Hypothalamus (tissue), 51 donors: ENCODE measurements at places on chromosomes 4 and X.

- DNase-seq, result no peak
Measured at GRCh38 chr4:92270908-92271307, 32.9 kb upstream of the GRID2 start.

GRCh38 chr4:109902559-109903251 lies 10.0 kb upstream of the EGF start:
- no peak for DNase-seq

DNA sequence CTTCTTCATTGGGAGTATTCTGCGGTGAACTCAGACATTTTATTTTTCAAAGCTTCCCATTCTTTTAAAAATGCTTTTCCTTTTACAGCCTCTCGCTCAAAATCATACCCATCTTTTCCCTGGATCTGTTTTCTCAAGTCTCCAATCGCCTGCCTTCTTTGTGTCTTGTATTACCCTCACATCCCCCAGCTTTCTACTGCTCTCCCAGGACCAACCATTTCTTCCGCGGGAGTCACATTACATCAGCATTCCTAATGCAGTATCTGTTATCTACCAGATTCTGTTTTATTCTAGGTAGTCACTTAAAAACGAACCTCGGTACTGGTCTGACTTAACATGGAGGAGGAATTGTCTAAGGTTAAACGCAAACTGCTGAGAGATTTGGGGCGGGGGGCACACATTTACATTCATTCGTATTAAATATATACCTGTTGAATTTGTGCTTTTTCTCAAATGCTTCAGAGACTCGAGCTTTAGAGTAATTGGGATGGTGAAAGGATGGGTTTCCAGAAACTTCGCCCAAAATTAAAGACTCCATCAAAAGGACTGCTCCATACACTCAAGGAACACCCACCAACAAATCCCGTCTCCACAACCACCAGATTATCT lies 493 bp upstream of the UCHL1 start:
- DNase-seq, result no peak

DNA sequence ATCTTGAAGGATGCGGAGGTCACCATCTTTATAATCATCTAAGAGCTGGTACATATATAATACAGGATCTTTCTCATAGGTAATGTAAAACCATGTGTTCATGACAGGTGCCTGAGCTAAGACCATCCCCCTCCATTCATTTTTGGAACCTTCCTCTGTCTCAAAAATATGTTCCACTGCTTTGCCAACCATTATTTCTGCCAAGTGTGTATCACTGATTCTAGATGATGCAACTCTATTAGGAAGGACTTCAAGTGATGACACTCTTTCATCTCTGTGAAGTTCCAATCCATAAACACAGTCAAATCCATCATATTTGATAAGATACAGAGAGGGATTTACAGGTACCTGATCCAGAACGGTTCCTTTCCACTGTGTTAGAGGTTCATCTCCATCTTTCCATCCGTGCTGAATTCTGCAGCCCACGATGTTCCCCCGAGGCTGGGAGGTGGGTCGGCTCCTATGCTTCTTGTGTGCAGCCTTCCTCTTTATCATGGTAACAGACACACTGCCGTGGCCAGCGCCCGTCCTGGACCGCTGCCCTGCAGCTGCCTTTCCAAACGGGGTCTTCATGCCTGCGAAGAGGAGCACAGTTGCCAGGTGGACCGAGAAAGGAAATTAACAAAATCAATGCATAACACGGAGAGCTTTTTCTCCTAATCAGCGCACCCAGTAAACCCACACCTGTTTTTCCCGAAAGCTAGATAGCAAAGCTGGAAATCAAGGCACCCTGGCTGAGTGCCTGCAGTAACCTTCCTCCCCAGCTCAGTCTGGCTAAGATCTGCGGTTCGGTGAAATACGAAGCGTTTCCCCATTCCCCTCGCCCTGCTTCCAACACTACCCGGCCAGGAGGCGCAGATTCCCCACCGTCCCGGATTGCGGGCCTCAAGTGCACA lies 718 bp downstream of the SPIN3 start:
- no peak for DNase-seq

GRCh38 chrX:63713526-63713925 lies 71.5 kb downstream of the ARHGEF9 start:
- no peak for DNase-seq
